ENCODE measurements at places on chromosomes 4 and X.

DNA sequence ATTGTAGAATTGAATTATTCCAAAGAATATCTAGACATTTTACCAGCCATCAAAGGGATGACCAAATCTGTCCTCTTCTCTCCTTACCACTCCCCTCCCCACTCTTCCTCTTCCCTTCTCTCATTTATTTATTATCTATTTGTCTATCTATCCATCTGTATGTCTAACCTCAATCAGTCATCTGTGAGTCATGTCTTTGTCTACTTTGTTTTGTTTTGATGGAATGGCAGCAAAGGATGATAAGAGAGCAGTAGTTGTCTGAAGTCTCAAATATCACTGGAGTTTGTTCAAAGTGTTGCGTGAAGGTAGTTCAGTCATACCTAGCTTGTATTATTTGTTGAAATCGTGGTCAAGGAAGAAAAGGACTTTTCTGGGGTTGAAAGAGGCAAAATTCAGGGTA lies 34.7 kb upstream of the PGRMC2 start:
- DNase-seq, result no peak

DNA sequence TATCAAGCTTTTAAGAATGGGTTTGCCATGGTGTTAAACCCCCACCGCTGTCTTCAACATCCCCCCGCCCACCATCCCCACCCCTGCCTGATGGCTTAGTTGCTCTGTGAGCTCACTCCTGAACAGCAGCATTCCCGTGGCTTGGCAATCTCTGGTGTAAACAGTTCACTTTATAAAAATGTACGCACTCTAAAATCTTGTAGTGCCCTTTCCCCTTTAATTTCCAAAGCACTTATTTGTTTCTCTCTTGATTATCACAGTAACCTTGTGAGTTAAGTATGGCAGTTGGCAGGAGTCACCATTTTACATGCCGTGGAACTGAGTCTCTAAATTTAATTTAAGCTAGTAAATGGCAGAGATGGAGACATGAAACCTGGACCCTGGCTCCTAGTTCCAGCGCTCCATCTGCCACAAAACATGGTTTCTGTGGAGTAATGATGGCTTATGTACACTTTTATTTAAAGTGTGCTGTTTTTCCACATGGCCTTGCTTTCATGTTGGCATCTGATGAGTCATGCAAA lies 123.1 kb downstream of the AFF1 start:
- peak; percentile 58 for DNase-seq

GRCh38 chr4:16687845-16688244 lies 210.6 kb downstream of the LDB2 start:
- no peak for DNase-seq

GRCh38 chrX:131649741-131650140 lies 105.9 kb downstream of the OR13H1 start:
- DNase-seq, result no peak

GRCh38 chr4:91170768-91171167 lies 1043.6 kb downstream of the CCSER1 start:
- DNase-seq, result no peak

- no peak for DNase-seq
These were observed 3.5 kb upstream of the MAD2L1 start for GRCh38 chr4:120070196-120070595.

DNA sequence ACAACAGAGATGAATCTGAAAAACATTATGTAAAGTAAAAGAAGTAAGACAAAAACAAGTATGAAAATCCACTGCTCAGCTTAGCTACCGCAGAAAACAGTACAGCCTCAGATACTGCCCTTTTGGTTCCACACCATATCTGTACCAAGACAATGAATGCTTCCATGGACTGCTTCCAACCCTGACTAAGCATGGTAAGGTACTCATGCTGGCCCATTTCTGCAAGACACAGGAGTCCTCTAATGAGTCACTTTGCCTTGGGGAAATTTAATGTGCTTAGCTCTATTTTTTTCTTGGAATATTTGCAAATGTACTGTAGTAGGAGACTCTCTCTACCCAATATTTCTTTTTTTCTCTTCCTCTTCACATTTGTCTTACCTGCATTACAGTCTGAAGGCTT lies 931.7 kb upstream of the HS3ST1 start:
- DNase-seq, result no peak

DNA sequence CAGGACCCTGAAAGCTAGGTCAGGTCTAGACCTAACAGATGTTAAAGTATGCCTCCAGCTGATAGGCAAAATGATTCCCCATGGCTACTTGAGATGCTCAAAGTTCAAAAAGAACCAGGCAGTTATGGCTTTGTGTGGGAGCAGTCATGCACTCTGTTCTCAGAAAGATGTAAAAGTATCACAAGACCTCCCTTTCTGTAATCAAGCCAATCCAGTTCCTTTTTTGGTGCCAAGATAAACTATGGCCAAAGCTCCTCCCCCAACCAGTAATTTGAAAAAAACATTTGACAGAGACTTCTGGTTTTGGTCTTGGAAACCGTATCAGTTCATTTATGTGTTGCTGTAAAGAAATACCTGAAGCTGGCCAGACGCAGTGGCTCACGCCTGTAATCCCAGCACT lies 340.9 kb downstream of the CHIC1 start:
- no peak for DNase-seq

DNA sequence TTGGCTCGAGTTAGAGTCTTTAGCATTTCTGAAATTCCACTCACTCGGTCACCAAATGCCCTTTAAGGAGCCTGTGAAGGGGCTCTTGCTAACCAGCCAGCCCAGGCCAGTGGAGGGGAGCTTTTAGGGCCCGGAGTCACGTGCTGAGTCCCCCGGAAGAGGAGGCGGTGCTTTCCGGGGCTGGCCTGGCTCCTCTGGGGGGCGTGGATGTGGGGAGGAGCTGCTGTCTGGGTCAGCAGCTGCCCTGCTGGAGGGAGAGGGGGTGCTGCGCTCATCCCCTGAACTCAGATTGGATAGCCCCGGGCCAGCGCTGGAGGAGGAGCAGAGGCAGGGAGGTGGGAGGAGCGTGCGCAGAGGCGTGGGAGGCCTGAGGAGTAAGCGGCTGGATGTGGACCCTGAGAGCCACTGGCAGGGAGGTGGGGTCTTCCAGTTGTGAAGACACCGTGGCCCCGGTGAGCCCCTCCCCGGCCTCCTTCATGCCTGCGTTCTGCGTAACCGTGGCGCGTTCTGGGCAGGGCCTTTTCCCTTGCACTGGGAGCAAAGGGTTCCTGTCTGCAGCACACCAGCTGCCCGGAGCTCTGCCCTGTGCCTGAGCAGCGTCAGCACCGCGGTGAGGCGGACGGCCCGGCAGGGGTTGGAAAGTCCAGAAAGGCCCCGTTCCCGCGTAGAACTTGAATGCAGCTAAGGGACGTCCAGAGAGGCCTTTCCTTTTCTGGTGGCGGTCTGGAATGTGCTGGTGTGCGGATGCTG lies 19.7 kb downstream of the MAEA start:
- DNase-seq, result no peak

DNA sequence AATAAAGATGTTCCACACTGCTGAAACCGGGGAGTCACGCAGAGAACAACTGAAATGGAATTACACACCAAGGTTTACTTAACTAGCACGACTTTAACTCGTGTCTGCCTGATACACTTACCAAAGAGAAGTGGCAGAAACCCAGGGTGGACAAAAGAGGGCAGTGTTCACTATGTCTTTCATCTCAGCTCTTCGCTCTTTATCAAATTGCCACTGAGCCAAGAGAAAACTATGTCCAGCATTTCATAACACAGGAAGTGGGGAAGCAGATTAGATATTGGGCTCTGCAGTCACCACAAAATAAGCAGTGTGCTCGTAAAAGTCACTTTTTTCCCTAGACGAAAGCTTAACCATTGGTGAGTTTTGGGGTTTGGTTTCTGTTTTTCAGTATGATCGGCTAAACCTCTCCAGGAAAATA lies 155.7 kb downstream of the CHIC2 start:
- DNase-seq, result peak; percentile 68

DNA sequence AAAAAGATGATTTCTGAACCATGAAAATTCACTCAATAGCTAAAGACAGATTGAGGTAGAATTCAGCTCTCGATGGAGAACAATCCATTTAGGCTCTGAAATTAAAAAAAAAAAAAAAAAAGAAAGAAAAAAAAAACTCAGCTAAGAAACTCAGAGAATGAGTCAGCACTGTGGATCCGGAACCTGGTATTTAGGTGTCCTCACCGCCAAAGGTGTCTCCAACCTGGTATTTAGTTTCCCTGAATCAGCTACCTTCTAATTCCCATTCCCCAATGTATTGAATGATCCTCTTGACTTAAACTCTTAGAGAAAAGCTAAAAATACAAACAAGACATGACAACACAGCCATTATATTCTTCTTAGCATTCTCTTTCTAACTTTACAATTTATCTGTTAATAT lies 150.3 kb upstream of the RASGEF1B start:
- DNase-seq, result no peak

- DNase-seq, result peak; percentile 30
These were observed 1.0 kb downstream of the TBC1D9 start for GRCh38 chr4:140754918-140755773.

- DNase-seq, result no peak
These were observed 5.7 kb downstream of the JAKMIP1 start for GRCh38 chr4:6194458-6195195.

DNA sequence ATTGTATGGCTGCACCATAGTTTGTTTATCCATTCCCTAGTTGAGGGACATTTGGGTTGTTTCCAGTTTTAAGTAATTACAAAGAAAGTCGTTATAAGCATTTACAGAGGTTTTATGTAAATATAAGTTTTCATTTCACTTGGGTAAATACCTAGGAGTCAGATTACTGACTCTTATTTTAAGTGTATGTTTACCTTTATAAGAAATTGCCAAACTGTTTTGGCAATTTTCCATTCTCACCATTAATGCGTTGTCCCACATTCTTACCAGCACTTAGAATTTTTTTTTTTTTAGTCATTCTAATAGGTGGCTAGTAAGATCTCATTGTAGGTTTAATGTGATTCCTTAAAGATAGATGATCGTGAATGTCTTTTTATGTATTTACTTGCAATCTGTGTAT lies 121.5 kb upstream of the NR3C2 start:
- DNase-seq, result no peak

- no peak for DNase-seq
These were observed 35.4 kb upstream of the UGT2A3 start for GRCh38 chr4:68987007-68987406.
